ENCODE measurements at places on chromosomes 2 and 18.

- no peak for DNase-seq
These were observed 83.4 kb upstream of the ZEB2 start for GRCh38 chr2:144603334-144603733.

DNA sequence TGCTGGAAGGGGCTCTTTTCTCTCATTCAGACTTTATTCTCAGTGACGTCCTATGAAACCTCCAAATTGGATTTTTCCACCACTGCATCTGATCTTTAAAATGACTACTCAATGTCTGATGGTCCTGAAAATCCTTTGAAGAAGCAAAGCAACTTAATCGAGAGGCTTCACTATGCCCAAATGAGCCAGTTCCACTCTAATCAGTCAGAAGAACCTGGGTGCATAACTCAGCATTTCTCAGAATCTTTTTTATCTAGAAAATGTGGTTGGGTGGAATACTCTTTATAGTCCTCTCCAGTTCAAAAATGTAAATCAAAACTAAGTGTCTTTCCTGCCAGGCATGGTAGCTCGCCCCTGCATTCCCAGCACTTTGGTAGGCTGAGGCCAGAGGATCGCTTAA, 60.7 kb downstream of the PRELID3A start:
- no peak for DNase-seq

DNA sequence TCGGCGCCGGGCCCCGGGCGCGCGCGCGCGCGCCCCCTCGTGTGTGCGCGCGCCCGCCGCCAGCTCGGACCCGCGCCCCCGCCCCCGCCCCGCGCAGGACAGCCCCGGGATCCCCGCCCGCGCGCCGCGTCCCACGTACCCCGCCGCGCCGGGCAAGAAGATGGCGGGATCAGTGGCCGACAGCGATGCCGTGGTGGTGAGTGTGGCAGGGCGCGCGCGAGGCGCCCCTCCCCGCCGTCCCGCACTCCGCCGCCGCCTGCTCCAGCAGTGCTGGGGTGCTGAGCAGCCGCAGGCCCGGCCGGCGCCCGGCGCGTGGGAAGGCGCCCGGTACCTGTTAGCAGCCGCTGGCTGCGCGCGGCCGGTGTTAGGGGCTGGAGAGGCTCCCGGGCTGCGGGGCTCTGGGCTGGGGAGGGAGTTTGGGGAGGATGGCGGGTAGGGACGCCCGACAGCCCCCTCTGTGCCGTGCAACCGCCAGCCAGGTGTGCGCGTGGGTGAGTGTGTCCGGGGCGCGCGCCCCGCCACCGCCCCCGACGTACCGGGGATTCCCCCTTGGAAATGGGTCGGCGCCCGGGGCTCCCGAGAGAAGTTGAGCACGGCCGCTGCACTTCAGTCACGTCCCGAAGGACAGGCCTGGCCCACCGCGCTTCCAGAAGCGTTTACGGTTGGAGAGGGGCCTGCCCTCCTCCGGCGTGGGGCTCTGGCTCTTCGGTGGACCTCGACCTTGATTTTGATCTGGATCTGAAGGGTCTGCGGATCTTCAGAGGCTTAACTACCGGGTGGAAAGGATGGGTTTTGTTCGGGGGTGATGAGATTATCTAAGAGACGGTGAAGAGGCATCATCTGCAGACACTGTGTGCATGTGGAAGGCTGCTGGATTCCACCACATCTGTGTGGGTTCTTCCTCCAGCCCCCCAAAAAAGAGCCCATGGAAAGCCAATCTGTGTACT, 697 bp downstream of the LGALSL start:
- DNase-seq, result no peak

GRCh38 chr2:55061523-55062344, 11.5 kb upstream of the RTN4 start:
- no peak for DNase-seq

DNA sequence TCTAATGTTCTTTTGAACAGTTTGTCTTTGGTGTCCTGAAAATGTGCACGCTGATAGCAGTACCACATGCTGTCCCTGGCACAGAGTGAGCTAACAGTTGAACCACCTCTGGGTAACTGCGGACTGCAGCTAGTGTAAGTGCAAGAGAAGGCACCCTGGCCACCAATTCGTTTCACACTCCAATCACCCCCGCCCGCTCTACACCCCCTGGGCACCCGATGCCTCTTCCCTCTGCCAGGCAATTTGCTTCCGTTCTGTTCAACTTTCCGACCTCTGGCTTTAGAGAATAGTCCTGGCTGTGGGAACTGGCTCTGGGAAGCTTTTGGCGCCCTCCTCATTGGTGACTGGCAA, 1.4 kb downstream of the DOCK10 start:
- no peak for DNase-seq

- peak; percentile 52 for DNase-seq
These were observed 21.5 kb upstream of the PELI1 start for GRCh38 chr2:64165706-64166105.

DNA sequence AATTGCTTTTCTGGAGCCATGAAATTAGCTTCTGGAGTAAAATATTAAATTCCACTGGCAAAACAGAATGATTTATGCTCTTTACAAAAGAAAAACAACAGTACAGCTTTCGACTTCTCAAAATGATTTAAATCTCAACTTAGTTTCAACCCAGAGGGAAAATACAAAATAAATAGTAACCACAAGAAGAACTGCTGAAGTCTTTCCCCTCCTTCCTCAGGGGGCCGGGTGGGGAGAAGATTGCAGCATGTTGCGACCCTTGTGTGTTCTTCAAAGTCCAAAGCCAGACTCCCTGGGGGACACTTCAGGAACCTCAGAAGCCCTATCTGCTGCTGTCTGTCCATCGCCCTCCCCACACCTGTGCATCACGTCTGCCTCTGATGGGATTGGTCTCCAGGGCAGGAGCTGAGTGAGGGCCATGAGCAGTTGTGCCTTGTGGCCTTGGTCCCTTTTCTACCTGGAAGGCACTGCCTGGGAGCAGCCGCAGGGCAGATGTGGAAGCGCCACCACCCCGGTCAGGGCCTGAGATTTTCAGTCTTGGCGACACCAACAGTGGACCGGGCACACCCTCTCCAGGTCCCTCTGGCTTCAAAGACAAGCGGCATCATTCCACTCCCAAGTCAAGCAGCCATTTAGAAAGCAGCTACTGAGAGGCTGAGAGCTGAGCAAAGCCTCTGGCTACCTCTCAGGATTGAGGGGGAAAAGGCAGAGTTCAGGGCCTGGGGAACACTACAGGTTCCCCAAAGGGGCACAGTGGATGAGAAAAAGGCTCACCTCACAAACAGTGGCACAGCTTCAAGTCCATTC, 210.1 kb upstream of the RAB6C start:
- DNase-seq, result no peak

DNA sequence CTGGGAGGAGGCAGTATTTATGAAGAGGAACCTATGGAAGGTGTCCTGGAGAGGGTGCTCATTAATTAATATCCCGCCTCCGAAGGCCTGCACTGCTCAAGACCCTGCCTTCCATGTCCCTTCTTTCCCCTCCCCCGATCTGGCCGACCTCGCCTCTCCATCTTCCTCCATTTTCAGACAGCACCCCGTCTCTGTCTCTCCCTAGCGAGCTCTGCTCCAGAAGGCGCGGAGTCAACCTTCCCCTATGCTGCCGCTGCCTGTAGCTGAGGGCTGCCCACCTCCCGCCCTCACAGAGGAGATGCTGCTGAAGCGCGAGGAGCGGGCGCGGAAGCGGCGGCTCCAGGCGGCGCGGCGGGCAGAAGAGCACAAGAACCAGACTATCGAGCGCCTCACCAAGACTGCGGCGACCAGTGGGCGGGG, 1.1 kb upstream of the WBP1 start:
- DNase-seq, result no peak

- DNase-seq, result no peak
These were observed 480.0 kb downstream of the RIT2 start for GRCh38 chr18:42635378-42636048.

DNA sequence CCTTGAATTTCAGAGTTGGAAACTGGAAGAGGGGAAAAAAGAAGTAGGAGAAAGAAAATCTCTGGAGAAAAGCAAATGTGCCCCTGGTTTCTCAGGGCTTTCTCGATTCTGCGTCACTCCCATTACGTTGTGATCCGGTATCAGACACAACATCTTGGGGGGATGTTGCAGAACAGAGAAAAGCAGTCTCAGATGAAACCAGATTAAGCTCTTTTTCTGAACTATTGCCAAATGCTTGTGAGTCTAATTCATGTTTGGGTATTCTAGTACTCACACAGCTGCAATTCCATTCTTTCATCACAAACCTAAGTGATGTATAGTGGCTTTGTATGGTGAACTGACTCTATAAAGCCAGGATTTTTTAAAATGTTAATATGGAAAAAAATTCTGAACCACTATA, 233.2 kb downstream of the TCF4 start:
- DNase-seq, result no peak

DNA sequence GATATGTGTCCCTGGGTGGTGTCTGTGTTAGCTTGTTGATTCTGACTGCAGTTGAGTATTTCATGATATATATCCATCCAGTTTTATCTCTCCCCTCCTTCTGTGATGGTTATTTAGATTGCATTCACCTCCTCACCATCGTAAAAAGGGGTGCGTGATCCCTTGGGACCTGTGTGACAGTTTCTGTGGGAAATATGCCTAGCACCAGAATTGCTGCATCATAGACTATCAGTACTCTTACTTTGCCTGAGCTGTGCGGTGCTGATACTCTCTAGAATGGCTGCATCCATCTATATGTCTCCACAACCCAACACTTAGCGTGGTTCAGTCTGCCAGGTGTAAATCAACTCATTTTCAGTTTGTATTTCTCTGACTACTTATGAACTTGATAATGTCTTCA, 34.3 kb downstream of the PKP4 start:
- DNase-seq, result no peak

- no peak for DNase-seq
These were observed 571 bp downstream of the YWHAQ start for GRCh38 chr2:9630117-9630735.

GRCh38 chr2:69765096-69765380, 23.1 kb downstream of the ANXA4 start:
- no peak for DNase-seq

DNA sequence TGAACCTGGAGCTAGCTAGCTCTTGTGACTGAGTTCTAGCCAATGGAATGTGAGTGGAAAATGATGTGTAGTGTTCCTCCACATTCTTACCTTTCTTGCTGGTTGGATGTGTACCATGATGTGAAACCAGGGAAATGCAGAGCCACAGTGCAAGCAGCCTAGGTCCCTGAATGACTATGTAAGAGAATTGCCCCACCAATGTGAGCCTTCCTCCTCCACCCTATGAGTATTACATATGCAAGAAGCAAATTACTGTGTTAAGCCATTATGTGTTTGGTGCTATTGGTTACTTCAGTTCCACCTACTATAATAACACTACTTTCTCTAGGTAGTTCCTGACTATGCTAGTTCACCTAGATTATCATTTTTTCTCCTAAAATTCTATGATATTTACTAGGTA, 39.6 kb downstream of the LCLAT1 start:
- DNase-seq, result no peak

- DNase-seq, result no peak
These were observed 472.6 kb upstream of the CELF4 start for GRCh38 chr18:38038242-38038641.

- no peak for DNase-seq
These were observed 51.3 kb upstream of the SLC1A4 start for GRCh38 chr2:64937687-64938491.
